ENCODE measurements at places on chromosomes 5 and 9. TPM values are rescaled to one million over a fixed set of nuclear protein-coding genes. Genes with fewer than 3 reads are reported as not detected.

DNA sequence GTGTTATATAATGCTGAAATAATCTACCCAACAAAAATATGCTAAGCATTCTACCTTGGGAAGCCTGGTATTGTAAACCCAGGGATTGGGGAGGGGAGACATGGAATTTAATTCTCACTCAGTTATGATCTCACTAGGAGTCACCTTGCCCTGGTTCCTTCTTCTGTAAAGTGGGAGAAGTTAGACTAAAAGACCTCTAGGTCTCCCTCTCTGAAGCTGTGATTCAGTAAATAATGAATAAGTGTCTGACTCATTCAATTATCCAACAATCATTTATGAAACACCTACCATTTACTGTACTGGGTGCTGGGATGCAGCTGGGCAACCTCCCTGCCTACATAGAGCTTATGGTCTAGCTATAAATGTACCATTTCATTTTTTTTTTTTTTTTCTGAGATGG lies 20.2 kb upstream of the SPARC start:
- DNase-seq = no peak

- DNase-seq = no peak
These were observed 1.8 kb downstream of the UBAP2 start for GRCh38 chr9:34046784-34047379.

GRCh38 chr5:69202497-69202896 lies 13.1 kb downstream of the CENPH start:
- DNase-seq = no peak

DNA sequence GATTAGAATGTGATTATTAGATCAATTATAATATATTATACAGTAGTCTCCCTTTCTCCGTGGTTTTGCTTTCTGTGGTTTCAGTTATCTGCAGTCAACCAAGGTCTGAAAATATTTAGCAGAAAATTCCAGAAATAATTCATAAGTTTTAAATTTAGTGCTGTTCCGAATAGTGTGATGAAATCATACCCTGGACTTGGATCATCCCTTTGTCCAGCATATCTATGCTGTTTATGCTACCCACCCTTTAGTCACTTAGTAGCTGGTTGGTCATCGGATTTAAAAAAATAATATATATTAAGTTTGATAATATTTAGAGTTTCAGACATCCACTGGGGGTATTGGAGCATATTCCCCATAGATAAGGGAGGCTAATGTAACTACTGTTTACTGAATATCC lies 19.6 kb downstream of the RMI1 start:
- no peak for DNase-seq

The SPATA31D4 gene
- not detected for total RNA-seq

The PCDHB10 gene
- total RNA-seq = 0.10 TPM
